Pancreas (tissue), 10 donors: ENCODE measurements at places on chromosomes 6 and 20. TPM values are rescaled to one million over a fixed set of nuclear protein-coding genes. Genes with fewer than 3 reads are reported as not detected.

RAET1L gene
- not detected for total RNA-seq

DNA sequence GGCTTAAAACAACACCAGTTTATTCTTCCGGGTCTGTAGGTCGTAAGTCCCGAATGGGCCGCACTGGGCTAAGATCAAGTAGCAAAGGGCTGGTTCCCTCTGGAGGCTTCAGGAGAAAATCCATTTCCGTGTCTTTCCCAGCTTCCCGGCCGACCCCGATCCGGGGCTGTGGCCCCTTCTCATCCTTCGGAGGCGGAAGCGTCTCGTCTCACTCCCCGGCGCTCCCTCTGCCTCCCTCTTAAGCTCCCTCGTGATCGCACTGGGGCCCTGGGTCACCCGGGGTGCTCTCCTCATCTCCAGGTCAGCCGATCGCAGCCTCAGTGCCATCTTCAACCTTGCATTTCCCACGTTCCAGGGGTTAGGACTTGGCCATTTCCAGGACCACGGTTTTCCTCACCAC is 199.4 kb downstream of the WDR27 start:
- DNase-seq: no peak

- no peak for DNase-seq
Measured at GRCh38 chr6:85344996-85345395, 104.9 kb upstream of the NT5E start.

- no peak for DNase-seq
Measured at GRCh38 chr6:28078050-28078449, 2.3 kb upstream of the ZNF165 start.

DNA sequence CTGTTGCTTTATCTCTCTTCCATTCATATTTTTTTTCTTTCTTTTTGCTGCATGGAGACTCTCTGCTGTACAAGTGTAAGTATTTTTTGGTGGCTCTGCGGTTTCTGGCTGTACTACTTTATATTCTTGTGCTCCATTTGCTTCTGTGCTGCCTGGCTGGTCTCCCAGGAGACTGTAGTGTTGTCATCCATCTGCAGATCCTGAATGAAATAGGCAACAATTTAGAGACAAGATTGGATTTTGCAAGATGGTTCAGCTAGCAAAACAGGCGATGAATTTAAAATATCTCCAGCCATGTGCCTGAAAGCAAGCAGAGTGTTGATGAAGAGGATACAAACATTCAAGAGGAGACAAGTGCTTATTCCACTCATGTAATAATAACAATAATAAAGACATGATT is 75.1 kb upstream of the SCGN start:
- DNase-seq: no peak
